ENCODE measurements at places on chromosomes 2 and 18.

- no peak for DNase-seq
Measured at GRCh38 chr18:32310101-32310500, 120.3 kb downstream of the MEP1B start.

DNA sequence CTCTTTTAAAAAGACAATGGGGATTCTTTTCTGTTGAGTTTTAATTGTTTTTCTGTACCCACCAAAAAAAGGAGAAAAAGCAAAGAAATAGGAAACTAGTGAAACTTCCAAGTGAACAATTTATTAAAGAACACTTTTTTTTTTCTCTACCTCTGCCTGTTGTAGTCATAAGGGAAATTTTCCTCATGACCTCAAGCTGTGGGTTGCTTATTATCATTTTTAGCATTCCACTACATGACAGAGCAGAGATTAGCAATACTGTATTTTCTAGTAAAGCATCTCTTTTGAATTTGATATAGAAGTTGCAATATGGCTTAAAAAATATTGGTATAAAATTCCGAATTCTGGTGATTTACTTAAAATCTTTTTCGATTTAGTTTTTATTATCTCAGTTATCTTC lies 87.9 kb upstream of the LRRTM1 start:
- no peak for DNase-seq

DNA sequence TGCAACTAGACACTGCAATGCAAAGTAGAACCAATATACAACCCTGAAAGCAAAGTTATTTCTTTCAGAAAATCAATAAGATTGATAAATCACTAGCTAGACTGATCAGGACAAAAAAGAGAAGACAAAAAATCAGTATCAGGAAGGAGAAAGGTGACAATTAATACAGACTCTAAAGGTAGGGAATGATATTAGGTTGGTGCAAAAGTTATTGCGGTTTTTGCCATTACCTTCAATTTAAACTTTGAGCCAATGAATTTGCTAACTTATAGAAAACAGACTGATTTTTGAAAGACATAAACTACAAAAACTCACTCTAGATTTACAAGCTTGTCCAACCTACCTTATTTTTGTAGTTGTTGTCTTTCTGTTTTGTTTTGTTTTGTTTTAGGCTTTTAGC lies 30.5 kb upstream of the MRPS9 start:
- no peak for DNase-seq

- no peak for DNase-seq
Measured at GRCh38 chr2:15472133-15472532, 89.0 kb downstream of the NBAS start.

- no peak for DNase-seq
Measured at GRCh38 chr2:9220201-9220600, 13.6 kb downstream of the ASAP2 start.
